ENCODE measurements at places on chromosomes 4 and X. TPM values are rescaled to one million over a fixed set of nuclear protein-coding genes. Genes with fewer than 3 reads are reported as not detected.

The TMEM192 gene
- 2.7 TPM for total RNA-seq

The CXCL11 gene
- not detected for total RNA-seq

The MAGEB1 gene
- not detected for total RNA-seq

The NDP gene
- 0.34 TPM for total RNA-seq

The PNMA6F gene
- total RNA-seq, result not detected

The FRG2 gene
- total RNA-seq, result not detected

The FLNA gene
- total RNA-seq, result 1,283 TPM

The HCCS gene
- 17.5 TPM for total RNA-seq

The DDIT4L gene
- total RNA-seq, result 0.26 TPM

The CD38 gene
- total RNA-seq, result not detected

The PCDH10 gene
- total RNA-seq, result 0.79 TPM

The SHROOM2 gene
- total RNA-seq, result under 0.01 TPM

The TLR10 gene
- not detected for total RNA-seq

The GNPDA2 gene
- total RNA-seq, result 27.4 TPM

The TEX13D gene
- total RNA-seq, result not detected

The MAGEA11 gene
- total RNA-seq, result not detected

The CT47B1 gene
- total RNA-seq, result not detected
